Activated gamma-delta T cell (primary cell): ENCODE measurements at places on chromosomes 7 and 10.
A peak's percentile ranks its signal among the peaks of the same experiment; 100 is the strongest.

DNA sequence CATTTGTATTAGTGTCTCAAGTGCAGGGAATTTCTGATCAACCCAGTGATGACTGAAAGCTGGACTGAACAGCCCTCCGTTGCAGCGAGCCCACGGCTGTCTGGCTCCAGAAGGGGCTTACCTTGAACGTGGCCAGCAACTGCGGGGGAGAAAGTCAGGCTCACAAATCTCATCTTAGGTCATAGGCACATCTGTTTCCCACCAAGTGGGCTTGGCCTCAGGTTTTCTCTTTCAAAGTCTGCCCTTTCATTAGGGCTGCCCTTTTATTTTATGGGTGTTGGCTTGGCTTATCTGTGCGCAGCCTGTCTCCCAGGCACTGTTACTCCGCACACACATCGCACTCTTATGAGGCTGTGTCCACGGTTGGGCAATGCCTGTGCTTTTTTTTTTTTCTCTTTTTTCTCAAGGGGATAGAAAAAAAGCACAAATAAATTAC, 178.0 kb downstream of the JCAD start:
- DNase-seq, result no peak

GRCh38 chr7:35716038-35716803, 21.3 kb upstream of the HERPUD2 start:
- DNase-seq, result no peak

DNA sequence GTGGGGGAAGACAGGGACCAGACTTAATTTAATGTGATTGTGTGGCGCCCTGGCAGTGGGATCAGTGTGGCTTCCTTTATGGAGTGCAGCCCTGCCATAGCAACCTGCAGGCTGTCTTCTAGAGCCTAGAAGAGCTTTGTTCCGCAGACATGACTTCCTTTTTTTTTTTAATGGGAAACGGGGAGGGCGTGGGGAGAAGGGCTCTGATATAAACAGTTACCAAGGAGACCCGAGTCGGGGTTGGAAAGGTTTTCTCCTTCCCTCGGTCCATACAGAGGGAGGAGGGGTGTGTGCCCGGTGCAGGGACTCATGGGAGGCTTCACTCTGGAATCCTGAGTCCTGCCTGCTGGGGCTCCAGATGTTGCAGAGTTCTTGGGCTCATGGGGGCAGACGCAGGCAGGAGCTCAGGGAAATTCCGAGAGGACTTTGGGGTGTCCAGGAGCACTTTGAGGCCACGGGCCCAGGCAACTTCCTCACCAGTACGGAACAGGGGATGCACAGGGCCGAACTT, 26.9 kb downstream of the TMEM120A start:
- no peak for DNase-seq

GRCh38 chr10:71264345-71265200, 52.2 kb downstream of the UNC5B start:
- DNase-seq, result no peak

- no peak for DNase-seq
These were observed 17.3 kb upstream of the FAM241B start for GRCh38 chr10:69612760-69613159.

- DNase-seq, result no peak
These were observed 13.7 kb upstream of the ZSCAN21 start for GRCh38 chr7:100035876-100036275.

- no peak for DNase-seq
These were observed 83.1 kb downstream of the LHPP start for GRCh38 chr10:124544711-124545110.

DNA sequence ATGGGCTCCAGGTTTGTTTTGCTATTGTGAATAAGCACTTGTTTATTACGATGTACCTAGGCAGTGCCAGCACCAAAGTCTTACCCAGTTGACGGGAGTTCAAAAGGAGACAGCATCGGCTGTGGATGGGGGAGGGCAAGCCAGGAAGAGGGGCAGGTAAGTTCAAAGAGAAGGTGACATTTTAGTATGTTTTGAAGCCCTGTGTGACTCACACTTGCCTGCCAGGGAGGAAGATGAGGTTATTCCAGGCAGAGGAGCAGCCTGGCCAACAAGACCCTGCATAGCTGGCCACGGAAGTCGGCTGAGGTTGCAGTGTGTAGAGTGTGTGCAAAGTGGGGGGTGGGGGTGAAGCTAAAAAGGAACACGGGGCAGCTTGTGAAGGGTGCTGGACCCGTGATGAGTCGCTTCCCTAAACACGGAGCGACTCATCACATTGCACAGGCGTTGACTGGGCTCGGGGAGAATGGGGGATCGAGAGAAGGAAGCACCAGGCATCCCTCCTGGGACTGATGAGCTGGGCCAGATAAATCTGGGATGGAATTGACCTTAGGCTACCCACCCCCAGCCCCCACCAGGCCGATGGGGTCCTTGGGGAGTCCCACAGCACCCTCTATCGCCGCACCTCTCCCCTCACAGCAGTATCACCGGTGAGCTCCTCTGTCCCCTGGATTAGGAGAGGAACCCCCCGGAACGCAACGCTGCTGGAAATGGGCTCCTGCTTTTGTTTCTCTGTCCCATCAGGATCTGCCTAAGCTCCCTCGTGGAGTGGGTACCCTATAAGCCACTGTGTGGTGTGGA, 97.9 kb upstream of the IKZF1 start:
- DNase-seq, result no peak

DNA sequence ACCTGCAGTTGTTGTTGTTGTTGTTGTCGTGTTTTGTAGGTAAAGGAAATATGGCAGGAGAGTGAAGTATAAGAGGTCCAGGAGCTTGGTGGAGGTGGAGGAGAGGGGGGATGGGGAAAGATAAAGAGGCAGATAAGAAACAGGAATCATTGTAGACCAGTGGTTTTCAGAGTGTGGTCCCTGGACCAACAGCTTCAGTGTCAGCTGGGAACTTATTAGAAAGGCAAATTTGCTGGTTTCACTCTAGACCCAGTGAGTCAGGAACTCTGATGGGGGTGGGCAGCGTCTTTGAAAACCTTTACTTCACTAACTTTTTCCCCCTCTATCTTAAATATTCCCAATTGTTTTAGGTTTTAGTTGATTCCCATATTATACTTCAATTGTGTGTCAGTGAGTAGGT, 241.5 kb downstream of the AUTS2 start:
- no peak for DNase-seq

DNA sequence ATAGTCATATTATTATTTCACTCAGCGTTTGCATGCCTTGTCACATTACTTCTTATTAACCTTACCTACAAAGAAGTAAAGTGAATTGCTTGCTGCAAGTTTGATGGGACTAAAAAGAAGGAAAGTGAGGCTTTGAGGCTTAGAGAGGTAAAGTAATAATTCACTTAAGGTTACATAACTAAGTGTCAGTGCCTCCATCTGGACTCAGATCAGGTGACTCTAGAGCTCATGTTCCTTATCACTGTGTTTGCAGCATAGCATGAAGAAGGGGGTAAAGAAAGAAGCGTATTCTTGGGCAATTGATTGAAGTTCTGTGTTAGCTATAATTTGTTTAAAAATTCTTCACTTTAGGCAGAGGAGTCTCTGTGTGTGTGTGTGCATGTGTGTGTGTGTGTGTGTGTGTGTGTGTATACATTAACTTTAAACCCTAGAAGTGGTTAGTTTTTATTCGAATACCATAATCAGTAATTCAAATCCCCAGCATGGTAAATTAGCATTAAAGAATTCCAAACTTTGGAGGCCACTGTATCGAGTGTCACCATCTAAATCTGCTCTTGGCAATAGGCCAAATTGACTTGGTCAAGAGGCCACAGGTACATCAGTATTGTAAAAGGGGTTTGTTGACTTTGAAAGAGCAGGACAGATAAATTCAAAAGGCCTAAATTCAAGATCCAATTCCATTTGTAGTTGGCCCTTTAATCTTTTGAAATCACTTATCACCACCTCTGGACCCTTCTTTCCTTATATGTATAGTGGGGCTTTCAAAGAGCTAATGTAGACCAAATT, 2.2 kb upstream of the PON3 start:
- DNase-seq, result no peak

GRCh38 chr7:2474224-2474623, 2.0 kb downstream of the GRIFIN start:
- DNase-seq, result no peak

DNA sequence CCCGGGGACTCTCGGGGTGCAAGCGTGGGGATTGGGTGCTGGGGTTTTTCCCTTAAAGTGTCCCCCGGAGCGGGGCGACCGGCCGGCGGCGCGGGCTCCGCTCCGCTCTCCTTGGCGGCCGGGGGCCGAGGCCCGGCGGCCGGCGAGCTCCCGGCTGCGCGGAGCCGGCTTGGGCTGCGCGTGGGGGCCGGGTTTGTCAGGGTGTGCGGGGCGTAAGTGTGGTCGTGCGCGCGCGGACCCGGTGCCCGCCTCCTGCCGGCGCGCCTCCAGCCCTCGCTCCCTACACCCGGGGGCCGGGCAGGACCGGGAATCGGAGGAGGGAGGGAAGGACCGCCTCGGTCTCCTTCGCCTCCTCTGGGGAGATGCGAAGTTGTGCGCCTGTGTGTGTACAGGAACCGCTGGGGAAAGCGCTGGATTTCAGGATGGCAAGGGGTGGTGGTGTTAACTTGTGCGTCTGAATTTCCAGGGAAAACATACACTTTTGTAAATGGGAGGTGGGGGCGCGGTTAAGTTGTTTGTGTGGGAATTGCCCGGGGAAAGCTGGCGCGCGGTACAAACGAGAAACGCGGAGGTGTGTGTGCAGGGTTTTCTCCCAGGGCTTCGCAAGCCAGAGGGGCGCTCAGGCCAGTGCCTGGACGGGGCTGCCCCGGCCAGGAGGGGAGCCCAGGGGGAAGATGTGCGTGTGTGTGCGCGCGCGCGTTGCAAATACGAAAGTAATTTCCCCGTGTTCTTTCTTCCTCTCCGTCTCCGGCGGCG, 737 bp downstream of the ZMIZ1 start:
- peak; percentile 33 for DNase-seq

GRCh38 chr7:96344236-96344635, 22.3 kb upstream of the SLC25A13 start:
- no peak for DNase-seq

GRCh38 chr10:35640951-35641675, 983 bp downstream of the FZD8 start:
- peak; percentile 17 for DNase-seq

DNA sequence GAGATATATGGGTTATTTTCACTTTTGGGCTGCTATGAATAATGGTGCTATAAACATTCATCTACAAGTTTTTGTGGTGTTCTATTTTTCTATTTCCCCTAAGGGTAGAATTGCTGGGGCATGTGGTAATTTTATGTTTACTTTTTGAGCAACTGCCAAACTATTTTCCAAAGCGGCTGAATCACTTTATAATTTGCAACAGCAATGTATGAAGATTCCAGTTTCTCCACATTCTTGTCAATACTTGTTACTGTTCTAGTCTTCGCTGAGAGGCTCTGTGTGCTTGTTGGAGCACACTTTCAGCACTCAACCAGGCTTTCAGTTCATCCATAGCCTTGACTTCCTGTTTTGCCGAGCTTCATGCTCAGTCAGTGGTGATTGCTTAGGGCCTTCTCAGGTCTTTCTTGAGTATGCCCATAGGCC, 39.0 kb downstream of the ADK start:
- no peak for DNase-seq

DNA sequence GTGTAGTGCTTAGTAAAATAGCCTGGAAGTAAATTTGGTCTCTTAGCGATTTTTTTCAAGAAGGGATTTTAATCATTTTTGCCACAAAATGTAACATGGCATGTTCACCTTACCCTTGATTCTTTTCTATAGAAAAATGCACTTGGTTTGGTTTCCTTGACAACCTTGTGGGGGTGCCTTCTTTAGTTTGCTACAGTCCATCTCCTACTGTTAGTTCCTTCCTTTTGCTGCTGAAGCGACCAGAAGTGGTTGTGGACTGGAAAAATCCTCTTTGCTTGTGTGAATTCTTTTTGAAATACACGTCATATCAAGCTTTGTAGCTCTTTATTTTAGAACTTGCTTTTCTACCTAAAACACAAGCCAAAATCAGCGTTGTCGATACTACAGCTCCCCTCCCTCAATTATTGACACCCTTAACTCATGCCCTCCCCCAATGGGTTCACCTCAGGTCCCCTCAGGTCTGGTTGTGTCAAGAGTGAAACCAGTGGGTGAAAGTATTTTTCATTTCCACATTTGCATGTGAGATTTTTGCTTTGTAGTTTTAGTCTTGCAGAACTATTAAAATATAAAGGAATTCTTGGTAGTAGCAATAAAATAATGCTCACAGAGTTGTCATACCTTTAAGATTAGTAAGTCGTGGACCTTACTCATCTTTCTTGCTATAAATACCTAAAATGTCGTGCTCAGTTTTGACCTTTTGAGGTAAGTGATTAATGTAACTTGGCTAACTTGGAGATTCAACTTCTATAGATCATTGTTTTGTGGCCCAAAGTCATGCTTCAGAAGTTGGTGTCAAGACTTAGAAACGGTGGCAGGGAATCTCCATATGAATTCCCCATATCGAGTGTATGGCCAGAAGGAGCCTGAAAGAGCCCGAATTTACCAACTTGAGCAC, 1.5 kb downstream of the ACTR3B start:
- DNase-seq, result no peak

DNA sequence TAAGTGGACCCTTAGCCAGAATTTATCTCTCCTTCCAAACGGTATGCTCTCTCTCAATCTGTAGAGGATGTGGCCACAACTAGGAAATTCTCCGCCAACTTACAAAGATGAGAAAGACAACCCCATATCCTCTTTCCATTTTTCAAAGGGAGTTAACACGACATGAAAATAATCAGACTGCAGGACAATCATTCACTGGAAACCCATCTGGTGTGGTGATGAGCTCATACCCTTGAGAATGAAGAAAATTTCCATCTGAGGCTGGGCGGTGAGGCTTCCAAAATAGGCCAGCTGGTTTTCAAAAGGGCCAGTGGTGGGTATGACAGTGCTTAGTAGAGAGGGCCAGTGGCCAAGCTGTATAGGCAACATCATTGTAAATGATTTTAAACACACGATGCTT, 369.6 kb downstream of the FRMD4A start:
- no peak for DNase-seq

- no peak for DNase-seq
These were observed 19.4 kb downstream of the ZMIZ2 start for GRCh38 chr7:44767912-44768627.

- DNase-seq, result no peak
These were observed 52.8 kb upstream of the ANTXRL start for GRCh38 chr10:46234026-46234425.

GRCh38 chr7:101560856-101561255, 68.2 kb downstream of the MYL10 start:
- DNase-seq, result no peak

DNA sequence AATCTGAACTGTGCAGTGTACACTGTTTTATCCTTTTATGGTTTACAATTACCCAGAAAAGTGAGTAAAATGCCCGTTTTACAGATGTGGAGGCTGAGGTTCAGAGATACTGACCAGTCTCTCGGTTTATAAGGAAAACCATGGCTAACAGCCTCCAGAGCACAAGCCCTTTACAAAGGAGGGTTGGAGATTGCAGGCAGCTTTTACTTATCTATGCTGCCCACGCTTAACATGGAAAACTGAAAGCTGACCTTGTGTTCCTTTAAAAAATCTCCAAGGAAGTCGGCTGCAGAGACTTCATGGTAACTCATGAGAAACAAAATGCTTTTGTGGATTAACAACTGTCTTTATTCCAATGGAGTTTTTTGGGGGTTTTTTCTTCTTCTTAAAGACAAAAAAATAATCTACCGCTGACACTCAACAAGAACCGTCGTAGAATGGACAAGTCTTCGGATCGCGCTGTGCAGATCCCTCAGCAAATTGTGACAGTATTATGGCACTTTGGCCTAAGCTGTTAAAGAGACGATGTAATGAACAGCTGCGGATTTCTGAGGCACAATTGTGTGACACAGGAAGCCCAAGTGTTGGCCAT, 654 bp upstream of the SLF2 start:
- no peak for DNase-seq
